ENCODE measurements at places on chromosomes 5 and 9. TPM values are rescaled to one million over a fixed set of nuclear protein-coding genes. Genes with fewer than 3 reads are reported as not detected.

Gene EEIG1
- polyA plus RNA-seq, result 24.4 TPM

Gene FST
- polyA plus RNA-seq, result 9.6 TPM

Gene ABLIM3
- 8.2 TPM for polyA plus RNA-seq

Gene GPR150
- polyA plus RNA-seq, result 0.44 TPM

Gene CYLC2
- not detected for polyA plus RNA-seq

Gene DDX4
- polyA plus RNA-seq, result not detected

Gene SHLD3
- polyA plus RNA-seq, result 1.5 TPM

DNA sequence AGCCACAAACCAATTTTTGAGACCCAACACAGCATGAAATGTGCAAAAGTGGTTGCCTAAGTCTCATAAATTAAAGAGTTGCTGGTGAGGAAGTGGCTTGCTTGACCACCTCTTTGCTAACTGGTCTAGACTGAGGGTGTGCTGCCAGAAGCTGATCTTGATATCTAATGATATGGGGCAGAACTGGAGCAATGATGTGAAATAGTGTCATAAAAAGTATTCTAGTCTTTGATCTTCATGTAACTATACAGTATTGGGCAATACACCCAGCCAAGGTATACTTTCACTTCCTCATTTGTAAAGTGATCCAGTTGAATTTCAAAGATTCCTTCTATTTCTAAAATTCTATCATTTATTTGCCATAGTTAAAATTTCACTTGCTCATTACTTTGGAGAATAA, 5.9 kb upstream of the YTHDC2 start:
- DNase-seq, result no peak

GRCh38 chr9:34555936-34556525, 33.2 kb upstream of the ENHO start:
- no peak for DNase-seq

DNA sequence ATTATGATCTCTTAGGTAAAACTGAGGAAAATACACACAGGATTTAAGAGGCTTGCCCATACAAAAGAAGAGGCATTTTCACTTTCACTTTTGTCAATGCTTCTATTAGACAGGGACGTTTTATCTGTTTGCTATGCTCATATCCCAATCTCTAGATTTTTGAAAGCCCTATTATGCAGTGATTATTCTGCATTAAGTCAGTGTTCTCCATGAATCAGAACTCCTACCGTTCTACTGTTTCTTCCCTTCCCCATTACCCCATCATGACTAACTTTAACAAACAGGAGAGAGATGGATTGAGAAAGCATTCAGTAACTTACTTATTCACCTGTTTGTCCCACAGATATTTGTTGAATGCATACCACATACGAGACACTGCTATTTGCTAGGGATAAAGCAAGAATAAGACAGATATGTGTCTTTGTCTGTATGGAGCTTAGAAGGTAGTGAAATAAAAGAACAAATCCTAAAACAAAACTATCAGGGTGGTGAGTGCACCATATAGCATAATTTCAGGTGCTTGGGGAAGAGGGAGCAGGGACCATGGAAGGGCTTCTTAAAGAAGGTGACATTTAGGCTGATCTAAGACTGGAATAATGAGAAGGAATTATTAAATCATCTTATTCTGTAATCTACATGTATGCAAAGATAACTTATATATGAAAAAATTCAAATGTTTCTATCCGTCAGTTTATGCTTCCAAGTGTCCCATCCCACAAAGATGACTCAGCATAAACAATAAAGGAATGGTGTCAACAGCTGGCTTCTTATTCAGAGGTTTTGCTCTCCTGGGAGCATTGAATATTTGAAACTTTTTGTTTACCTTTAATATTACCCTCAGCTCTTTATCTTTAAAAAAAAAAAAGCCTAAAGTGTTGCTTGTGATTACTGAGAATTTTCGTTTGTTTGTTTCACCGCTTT, 328.1 kb downstream of the HINT1 start:
- no peak for DNase-seq

DNA sequence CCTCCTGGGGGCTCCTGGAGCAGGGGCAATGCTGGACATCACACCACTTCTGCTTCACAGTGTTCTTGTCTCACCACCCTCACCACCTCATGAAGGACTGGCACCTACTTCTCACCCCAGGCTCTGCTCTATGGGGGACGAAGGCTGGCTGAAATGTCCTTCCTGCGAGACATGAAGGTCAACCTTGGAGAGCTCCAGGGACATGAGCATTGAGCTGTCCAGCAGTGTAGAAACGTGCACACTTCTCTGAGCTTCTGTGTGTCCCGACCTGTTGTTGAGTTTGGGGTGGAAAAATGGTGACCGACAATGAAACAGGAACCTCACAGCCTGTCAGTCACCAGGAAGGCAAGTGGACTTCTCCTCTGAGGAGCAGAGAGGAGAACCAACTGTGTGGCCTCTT, 68.6 kb upstream of the ADAMTS16 start:
- DNase-seq, result no peak

DNA sequence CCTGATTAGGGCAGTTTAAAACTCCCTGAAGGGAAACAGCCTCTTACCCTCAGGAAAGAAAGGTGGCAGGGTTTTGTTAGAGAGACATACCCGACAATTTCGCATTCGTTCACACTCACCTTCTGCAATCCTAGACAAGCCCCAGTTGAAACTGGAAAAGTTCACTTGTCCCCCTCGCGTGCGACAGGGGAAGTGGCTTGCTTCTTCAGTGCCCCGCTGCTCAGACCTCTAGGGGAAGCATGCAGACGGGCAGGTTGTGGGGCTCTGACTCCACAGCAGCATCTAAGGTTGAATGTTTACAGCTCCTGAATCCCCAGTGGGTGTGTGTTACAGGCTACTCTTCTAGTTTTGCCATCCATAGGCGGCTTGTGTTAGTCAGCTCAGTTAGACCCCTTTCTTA, 575.7 kb upstream of the ACO1 start:
- no peak for DNase-seq

- DNase-seq, result no peak
These were observed 105.5 kb downstream of the STRBP start for GRCh38 chr9:123162791-123163345.

DNA sequence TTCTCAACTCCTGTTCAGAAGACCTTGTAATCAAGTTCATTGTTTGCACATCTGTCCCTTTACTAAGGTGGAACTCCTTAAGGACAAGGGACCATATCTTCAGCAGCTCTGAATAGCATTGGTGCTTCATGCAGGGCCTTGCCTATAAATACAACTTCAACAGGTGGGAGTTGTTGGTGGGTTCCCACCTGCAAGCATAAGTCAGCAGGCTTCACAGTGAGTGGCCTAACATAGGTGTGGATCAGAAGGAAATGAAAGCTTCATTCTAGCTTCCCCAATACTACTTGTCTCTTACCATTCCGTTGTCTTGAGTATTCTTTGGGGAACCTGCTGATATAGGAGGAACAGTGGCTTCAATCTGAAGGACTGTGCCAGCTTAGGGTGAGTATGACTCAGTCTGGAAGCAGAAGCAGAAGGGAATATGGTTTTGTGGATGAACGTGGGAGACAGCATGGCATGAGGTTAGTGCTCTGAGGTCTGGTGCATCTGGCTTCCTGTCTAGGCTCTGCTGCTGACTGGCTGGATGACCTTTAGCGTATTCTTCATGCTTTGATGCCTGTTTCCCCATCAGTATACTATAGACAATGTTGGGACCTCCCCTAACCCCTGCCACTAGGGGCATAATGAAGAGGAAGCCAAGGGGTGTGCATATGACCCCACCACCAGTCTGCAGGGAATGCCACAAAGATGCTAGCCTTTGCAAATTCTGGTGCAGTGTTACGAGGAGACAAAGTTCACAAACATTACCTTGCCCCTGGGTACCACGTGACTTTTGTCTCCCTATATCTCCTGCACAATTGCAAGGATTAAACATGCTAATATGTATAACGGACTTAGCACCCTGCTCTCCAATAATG, 192.3 kb downstream of the PALM2AKAP2 start:
- no peak for DNase-seq

- DNase-seq, result no peak
These were observed 30.0 kb upstream of the MATR3 start for GRCh38 chr5:139263536-139263935.

DNA sequence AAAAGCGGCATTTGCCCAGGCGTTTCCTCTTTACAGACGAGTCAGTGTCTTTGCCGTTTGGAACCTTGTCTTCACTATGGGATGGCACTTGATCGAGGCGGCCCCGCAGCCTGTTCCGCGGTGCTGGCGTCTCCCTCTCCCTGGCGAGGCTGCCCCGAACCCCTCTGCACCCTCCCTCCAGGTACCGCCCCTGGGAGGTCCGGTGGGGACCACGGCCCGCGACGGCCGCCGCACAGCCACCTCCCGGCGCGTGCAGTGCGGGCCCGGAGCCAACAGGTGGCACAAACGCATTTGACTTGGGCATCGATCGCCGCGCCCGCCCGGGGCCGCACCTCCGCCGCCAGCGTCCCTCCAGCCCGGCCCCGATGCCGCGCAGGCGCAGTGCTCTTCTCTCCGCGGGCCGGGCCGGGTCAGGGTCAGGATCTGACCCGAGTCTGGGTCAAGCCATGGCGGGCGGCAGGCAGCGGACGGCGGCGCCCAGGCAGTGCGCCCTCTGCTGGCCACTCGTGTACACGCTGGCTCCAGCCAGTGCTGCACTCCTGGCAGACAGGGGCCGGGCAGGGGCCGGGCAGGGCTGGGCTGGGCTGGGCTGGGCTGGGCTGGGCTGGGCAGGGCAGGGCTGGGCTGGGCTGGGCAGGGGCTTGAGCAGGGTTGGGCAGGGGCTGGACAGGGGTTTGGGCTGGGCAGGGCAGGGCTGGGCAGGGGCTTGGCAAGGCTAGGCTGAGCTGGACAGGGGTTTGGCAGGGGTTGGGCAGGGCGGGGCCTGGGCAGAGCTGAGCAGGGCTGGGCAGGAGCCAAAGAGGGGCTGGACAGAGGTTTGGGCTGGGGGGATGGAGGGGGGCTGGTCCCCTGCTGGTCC, 155.8 kb upstream of the IRX4 start:
- DNase-seq, result peak; percentile 85

GRCh38 chr5:103340717-103341388, 82.3 kb downstream of the MACIR start:
- DNase-seq, result no peak

GRCh38 chr9:93810028-93810971, 144.9 kb downstream of the BARX1 start:
- DNase-seq, result no peak

- DNase-seq, result peak; percentile 34
These were observed 672.1 kb upstream of the RIOK2 start for GRCh38 chr5:97854871-97855762.

GRCh38 chr5:149400304-149400703, 21.2 kb upstream of the IL17B start:
- no peak for DNase-seq

GRCh38 chr5:145856285-145856818, 16.5 kb downstream of the GRXCR2 start:
- peak; percentile 71 for DNase-seq

DNA sequence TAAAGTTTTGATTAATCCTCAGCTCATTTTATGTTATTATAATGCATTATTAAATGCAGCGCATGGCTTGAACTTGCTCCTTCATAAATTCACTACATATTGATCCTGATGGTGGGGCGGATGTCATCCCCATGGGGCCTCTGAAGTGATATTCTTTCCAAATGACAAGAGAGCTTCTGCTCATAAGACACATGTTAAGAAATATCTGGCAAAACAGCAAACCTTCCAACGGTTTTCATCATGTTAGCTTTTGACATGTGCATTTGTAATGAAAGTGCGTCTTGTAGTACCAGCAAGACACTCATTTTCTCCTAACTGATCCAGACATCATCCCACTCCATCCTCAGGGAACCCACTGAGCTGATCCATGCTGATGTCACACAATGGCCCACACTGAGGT, 45.7 kb downstream of the SEMA5A start:
- DNase-seq, result no peak

GRCh38 chr9:127534250-127534906, 77.7 kb upstream of the STXBP1 start:
- DNase-seq, result no peak

- DNase-seq, result no peak
These were observed 66.2 kb downstream of the SMC5 start for GRCh38 chr9:70324963-70325362.

GRCh38 chr5:322281-322941, 897 bp downstream of the AHRR start:
- no peak for DNase-seq

DNA sequence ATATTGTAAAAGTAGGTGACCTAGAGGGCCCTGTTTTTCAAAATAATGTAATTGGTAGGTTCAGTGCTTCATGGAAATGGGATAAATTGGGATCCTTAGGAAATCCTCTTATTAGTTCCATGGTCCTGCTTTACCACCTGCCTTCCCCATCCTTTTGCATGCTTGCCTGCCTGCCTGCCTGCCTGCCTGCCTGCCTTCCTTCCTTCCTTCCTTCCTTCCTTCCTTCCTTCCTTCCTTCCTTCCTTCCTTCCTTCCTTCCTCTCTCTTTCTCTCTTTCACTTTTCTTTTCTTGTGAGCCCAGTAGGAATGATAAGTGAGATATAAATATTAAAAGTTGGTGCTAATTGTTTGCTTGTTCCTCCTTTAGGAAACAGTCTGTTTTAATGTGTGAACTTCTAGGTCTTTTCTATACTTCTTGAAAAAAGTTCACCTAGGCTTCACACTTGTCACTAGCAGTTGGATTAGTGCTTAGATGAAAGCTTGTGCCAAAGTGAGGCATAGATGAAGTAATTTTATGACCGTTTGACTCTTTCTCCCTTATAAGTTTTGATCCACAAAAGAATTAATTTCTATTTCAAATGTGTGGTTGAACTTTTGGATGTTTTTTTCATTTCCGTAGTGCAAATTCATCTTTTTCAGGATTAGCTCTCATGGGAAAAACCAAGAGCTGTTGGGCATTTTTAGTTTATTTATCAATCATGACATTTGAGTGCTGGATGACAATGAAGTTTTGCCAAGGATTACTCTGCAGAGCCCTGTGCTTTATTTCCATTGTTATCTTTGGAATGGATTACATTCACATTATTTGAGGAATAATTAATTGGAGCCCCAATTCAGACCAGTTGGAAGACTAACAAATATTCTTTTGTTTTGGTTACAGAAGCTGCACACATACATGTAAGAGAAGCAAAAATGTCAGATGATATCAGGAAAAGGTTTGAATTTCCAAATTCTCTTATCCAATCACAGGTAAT, 30.7 kb downstream of the FOCAD start:
- DNase-seq, result no peak

- peak; percentile 2 for DNase-seq
These were observed 1495.2 kb downstream of the MAT2B start for GRCh38 chr5:165000479-165001190.

- DNase-seq, result no peak
These were observed 156.9 kb downstream of the PAM start for GRCh38 chr5:102911973-102912372.

- DNase-seq, result no peak
These were observed 267.7 kb downstream of the DENND1A start for GRCh38 chr9:123662057-123662776.

- DNase-seq, result peak; percentile 60
These were observed 175.1 kb downstream of the HCN1 start for GRCh38 chr5:45521067-45521466.
